ENCODE measurements at places on chromosomes 4 and X. TPM values are rescaled to one million over a fixed set of nuclear protein-coding genes. Genes with fewer than 3 reads are reported as not detected.

The SSX1 gene
- not detected for total RNA-seq

DNA sequence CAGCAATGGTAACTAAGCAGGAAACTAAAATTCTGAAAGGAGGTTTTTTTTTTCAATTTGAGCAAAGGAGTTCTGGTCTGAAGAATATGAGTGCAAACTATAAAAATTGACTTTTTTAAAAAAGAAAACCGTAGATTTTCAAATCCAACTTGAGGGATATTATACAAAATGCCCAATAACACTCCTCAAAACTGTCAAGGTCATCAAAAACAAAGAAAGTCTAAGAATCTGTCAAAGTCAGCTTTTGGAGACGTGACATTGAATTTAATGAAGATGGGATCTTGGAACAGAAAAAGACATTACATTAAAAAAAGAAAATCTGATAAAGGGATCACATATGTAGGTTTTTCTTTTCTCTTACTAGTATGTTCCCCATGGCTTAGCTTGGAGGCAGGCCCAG lies 40.4 kb upstream of the AR start:
- H3K4me3 ChIP-seq, result no peak overlapping the region
- DNase-seq, result no peak
- H3K27me3 ChIP-seq, result no peaks in the 10 kb centered on the region
- no peaks in the 10 kb centered on the region for H3K36me3 ChIP-seq

The GDPD2 gene
- not detected for total RNA-seq

The PLK4 gene
- 1.3 TPM for total RNA-seq

The PFKFB1 gene
- total RNA-seq, result not detected

GRCh38 chrX:115214151-115214550 lies 19.7 kb downstream of the LRCH2 start:
- no peaks in the 10 kb centered on the region for H3K4me1 ChIP-seq
- H3K27me3 ChIP-seq, result no peaks in the 10 kb centered on the region
- no peak overlapping the region for H3K4me3 ChIP-seq
- H3K27ac ChIP-seq, result no peak overlapping the region
- no peak for DNase-seq
- no peaks in the 10 kb centered on the region for H3K36me3 ChIP-seq

DNA sequence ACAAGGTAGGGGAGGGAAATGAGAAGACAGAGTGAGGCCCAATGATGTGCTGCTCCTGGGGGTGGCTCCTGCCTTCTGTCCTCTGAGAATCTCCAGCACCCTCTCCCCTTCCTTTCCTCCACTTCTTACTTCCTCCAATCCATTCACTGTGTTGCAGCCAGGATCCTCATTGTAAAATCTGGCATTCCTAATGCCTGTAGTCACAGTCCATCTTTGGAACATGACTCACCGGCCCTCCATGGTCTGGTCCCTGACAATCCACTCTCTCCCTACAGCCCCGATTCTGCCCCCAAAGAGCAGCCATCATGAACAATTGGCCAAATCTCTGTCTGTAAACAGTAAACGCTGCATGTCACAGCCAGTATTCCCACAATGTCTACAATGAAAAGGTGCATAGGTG lies 72.9 kb downstream of the CLNK start:
- peak; percentile 93 for DNase-seq
- peaks cover 1% of the 10 kb centered on the region for H3K4me1 ChIP-seq
- no peaks in the 10 kb centered on the region for H3K36me3 ChIP-seq
- H3K4me3 ChIP-seq, result no peak overlapping the region

DNA sequence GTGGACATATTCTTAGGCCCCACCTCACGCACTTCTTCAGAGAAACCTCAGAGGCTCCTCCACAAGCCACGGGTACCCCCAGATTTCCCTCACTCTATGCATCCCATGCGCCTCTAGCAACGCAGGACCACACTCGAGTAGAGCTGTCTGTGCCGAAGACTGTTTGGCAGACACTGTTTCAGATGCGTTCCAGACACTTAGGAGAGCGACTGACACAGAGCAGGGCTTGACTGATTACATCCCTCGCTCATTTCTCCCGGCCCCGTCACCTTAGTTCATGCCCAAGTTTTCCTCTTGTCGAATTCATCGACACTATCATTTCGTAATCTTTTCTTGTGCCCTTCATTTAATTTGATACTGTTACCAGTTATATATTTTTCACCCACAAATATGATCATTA lies 15.0 kb downstream of the SORBS2 start:
- H3K36me3 ChIP-seq, result no peaks in the 10 kb centered on the region
- H3K27me3 ChIP-seq, result no peaks in the 10 kb centered on the region
- no peak overlapping the region for H3K27ac ChIP-seq
- H3K4me1 ChIP-seq, result peaks cover 6% of the 10 kb centered on the region
- DNase-seq, result no peak

The ETNPPL gene
- total RNA-seq, result not detected

DNA sequence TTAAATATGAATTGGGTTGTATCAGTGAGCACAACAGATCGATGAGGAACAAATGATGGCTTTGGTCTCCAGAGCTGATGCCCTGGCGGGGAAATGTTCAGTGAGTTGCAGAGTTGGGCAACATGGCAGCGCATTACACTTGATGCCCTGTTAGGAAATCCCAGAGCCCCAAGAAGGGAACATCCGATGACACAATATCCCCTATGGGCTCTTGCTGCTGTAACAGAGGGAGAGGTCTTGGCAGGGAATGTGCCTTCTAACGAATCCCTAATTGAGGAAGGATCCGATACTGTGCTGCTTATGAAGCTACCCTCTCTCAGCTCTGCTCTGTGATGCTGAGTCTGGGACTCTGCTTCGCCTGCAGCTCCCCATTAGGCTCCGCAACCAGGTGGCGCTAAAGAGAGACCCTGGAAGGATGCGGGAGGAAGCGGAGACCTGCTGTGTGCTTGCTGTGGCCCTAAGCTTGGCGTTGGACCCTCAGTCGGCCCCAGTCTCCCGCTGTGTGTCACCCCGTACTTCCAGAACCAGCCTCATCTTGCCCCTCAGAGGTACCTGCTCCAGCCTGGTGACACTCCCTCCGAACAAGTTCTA lies 38.9 kb downstream of the PDHA1 start:
- no peaks in the 10 kb centered on the region for H3K4me1 ChIP-seq
- no peaks in the 10 kb centered on the region for H3K36me3 ChIP-seq
- H3K27me3 ChIP-seq, result no peaks in the 10 kb centered on the region
- H3K27ac ChIP-seq, result no peak overlapping the region

DNA sequence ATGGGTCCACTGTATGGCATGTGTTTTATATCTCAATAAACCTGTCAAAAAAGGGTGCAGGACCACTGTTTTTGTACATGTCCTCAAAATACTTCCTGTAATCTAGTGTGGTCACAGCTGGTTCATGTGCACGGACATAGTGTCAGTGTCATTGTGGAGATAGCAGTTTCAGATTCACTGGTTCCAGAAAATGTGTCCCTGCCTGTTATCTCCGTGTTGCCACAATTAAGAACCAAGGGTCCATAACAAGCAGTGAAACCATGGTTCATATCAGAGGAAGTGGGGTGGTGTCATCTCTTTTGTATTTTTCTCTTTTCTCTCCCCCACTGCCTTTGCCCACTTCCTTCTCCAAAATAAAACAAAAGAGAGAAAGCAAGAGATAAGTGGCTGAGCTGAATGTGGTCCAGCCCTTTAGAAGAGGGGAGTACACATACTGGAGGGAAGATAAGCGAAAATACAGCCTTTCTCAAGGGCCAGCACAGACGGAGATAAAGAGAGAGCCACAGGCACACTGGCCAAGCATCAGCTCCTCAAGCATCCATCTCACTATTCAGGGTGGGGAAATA lies 51.2 kb downstream of the TBL1X start:
- H3K4me1 ChIP-seq, result no peaks in the 10 kb centered on the region
- H3K36me3 ChIP-seq, result no peaks in the 10 kb centered on the region
- H3K27me3 ChIP-seq, result no peaks in the 10 kb centered on the region
- no peak overlapping the region for H3K27ac ChIP-seq
- DNase-seq, result no peak
- no peak overlapping the region for H3K4me3 ChIP-seq

- no peaks in the 10 kb centered on the region for H3K27me3 ChIP-seq
- H3K4me1 ChIP-seq, result no peaks in the 10 kb centered on the region
- H3K4me3 ChIP-seq, result no peak overlapping the region
- DNase-seq, result no peak
- peak overlapping the region; percentile 69 for H3K27ac ChIP-seq
- no peaks in the 10 kb centered on the region for H3K36me3 ChIP-seq
These were observed 518 bp upstream of the SAT1 start for GRCh38 chrX:23782455-23782854.

GRCh38 chr4:8195841-8196458 lies 3.1 kb upstream of the SH3TC1 start:
- DNase-seq, result no peak
- no peak overlapping the region for H3K4me3 ChIP-seq
- peaks cover 21% of the 10 kb centered on the region for H3K4me1 ChIP-seq
- H3K27me3 ChIP-seq, result no peaks in the 10 kb centered on the region

DNA sequence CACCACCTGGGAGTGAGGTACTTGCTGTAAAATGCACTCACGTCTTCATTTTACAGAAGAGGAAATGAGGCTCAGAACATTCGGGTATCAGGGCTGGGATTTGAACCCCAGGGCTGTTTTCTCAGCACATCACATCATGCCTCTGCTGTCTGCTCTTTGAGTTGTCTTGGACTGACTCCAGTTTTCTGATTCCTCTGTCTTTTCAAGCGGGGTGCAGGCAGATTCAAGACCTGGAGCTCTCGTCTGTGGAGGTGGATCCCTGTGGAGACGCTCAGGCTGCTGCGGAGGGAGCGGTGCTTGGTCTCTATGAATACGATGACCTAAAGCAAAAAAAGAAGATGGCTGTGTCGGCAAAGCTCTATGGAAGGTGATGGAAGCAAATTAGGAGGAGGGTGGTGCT lies 6.3 kb downstream of the LAP3 start:
- H3K27me3 ChIP-seq, result no peaks in the 10 kb centered on the region
- no peak for DNase-seq
- no peak overlapping the region for H3K4me3 ChIP-seq

- no peaks in the 10 kb centered on the region for H3K4me1 ChIP-seq
- no peak overlapping the region for H3K4me3 ChIP-seq
- H3K27ac ChIP-seq, result no peak overlapping the region
- H3K27me3 ChIP-seq, result no peaks in the 10 kb centered on the region
- DNase-seq, result no peak
These were observed 100.0 kb downstream of the TEX13A start for GRCh38 chrX:105120463-105120862.

DNA sequence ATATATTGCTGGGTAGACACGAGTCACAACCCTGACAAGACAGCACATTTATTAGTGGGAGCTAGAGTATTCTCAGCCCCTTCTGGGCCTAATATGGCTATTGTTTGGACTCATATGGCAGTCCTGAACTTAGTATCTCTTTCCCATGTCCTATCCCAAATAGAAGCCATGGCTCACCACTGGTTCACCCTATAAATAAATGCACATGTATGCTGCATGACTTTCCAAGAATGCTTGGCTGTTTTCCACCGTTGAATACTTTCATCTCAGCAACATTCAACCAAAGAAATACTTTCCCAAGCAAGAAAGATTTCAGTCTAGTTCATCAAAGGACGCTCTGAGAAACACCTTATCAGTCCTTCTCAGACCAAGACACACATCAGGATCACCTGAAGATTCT lies 36.7 kb downstream of the SMPX start:
- H3K27me3 ChIP-seq, result no peaks in the 10 kb centered on the region
- H3K4me1 ChIP-seq, result no peaks in the 10 kb centered on the region
- H3K4me3 ChIP-seq, result no peak overlapping the region

DNA sequence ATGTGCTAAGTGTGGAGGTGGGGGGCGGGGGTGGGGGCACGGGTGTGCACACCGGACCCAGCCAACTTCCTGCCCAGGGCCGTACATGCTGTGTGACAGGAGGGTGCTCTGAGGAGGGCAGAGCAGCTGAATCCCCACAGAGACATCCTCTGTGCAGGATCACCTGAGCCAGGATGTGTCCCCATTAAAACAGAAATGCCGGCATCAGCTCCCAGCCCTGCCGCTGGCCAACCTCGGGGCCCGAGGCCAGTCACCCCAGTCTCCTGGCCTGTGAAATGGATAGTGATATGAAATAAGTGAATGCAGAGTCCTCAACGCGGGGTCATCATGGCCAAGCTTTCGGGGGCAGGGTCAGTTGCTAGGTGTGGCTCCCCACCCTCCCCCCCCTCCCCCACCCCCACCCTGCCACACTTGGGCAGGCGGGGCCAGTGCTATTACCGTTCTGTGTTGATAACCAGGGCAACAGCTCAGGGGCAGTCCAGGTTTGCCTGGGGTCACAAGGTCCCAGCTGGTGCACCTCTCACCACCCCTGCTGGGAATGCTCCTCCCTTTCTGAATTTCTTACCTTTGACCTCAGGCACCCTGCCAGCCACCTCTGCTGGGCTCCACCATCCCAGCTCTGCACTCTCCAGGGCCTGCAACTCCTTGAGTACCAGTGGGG lies 227.2 kb upstream of the PSAPL1 start:
- DNase-seq, result no peak
- H3K36me3 ChIP-seq, result no peaks in the 10 kb centered on the region
- H3K4me1 ChIP-seq, result no peaks in the 10 kb centered on the region
- H3K27me3 ChIP-seq, result no peaks in the 10 kb centered on the region
- H3K4me3 ChIP-seq, result no peak overlapping the region

GRCh38 chrX:77930581-77930980 lies 20.1 kb downstream of the ATP7A start:
- no peaks in the 10 kb centered on the region for H3K27me3 ChIP-seq
- H3K27ac ChIP-seq, result no peak overlapping the region
- no peak for DNase-seq
- no peaks in the 10 kb centered on the region for H3K36me3 ChIP-seq
- no peak overlapping the region for H3K4me3 ChIP-seq

DNA sequence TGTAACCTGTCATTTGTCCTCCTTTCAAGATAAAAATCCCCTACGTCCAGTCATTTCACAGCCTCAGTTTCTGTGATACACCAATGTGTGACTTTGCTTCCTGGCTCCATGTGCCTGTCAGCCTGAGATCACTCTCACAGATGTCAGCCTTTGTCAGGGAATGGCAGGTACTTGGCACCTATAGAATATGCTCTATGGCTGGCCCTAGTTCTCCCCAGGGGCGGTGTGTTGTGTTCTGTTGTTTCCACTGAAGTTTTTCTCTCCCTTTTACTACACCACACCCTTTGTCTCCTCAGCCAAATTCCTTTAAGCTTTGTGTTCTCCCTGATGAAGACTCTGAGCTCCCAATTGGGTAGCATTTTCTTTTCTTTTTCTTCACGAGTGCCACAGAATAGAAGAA lies 81.7 kb downstream of the ALPK1 start:
- H3K27me3 ChIP-seq, result no peaks in the 10 kb centered on the region
- no peak overlapping the region for H3K4me3 ChIP-seq
- no peaks in the 10 kb centered on the region for H3K4me1 ChIP-seq
- no peak for DNase-seq
- no peak overlapping the region for H3K27ac ChIP-seq

The PLAC1 gene
- 0.17 TPM for total RNA-seq

Measured in fibroblast of lung (primary cell).